ENCODE measurements at places on chromosomes 2 and 18.

DNA sequence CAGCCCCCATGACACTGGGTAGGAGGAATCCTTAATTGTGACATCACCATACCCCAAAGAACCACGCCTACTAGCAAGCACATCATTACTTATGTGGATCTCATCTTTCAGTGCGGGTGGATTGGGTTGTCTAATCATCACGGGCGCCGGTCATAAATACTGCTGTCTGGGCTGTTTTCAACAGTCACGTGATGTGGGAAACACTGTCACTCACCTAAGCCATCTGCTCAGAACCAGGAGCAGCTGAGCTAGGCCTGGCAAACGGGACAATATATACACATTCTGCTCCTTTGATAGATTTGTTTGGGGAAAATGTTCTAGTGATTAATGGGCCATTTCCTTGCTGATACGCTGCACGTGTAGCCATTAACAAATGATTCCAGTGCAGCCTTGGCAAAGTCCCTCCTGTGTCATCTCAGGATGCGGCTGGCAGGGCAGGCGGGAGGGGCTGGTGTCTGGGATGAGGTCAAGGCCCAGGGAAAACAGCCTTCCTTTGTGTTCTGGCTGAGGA lies 145.9 kb upstream of the COPS8 start:
- peak; percentile 5 for DNase-seq

DNA sequence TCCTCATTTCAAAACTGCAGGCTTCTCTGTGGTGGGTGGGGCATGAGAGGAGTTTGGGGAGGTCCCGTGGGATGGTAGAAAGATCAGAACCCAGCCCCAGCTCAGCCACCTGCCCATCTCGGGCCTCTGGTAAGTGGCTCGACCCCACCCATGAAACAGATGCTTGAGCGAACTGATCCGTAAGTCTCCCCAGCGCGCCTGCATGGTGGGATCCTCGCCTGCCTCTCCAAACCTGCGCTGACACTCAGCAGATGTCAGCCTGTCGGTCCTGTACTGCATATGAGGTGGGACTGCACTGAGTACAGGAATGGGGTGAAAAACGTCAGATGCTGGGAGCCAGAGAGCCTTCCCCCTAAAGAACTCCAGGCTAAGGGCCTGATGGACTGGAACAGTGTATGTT lies 15.9 kb upstream of the RPL31 start:
- DNase-seq, result no peak

DNA sequence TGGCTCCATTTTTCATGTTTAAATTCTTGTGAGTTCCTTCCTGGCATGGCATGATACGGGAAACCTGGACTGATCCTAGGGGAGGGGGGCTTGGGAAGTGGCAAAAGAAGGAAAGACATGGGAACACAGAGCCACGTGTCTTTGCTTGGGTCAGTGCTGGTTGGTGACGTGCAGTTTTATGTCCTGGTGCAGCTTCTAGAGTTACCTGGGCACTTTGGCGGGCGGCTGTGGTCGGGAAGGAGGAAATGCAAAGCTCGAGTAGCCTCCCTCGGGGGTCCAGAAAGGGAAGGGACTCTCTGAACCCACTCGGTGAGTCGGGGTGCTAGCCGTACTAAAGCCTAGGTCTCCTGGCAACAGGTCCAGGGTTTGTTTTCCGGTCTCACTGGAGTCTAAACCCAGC lies 94.6 kb downstream of the APOB start:
- no peak for DNase-seq

DNA sequence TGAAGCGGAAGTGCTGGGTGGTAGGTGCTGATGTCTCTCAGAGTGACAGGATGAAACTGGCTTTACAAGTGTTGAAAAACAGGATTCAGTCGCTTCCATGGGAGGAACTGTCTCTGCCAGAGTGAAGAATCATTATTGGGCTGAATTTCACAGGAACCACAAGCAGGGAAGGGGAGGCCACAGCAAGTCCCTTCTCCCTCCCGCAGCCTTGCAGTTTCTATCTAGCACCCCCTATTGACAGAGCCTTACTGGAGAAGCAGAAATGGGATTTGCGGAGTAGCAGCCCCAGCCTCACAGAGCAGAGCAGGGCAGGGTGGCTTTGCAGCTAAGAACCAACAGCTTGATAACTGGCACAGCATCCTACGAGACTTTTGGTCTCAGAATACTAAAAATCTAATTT lies 33.3 kb upstream of the RMP24 start:
- DNase-seq, result no peak

DNA sequence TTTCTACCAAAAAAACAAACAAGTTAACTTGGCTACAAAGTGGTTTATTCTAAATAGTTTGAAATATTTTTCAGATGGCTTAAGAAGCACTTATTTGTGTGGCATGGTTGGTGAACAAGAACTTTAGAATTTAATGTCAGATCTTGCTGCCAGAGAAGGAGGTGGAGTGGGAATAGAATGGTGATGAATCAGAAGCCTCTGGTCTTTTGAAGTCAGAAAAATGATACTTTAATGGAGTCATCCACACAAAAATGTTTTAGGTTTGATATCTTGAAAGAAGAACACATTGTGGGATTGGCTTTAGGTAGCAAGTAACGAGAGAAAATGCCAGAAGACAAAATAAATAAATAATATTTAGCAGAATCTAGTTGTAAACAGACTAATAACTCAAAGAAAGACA lies 243.1 kb upstream of the FANCL start:
- DNase-seq, result no peak

DNA sequence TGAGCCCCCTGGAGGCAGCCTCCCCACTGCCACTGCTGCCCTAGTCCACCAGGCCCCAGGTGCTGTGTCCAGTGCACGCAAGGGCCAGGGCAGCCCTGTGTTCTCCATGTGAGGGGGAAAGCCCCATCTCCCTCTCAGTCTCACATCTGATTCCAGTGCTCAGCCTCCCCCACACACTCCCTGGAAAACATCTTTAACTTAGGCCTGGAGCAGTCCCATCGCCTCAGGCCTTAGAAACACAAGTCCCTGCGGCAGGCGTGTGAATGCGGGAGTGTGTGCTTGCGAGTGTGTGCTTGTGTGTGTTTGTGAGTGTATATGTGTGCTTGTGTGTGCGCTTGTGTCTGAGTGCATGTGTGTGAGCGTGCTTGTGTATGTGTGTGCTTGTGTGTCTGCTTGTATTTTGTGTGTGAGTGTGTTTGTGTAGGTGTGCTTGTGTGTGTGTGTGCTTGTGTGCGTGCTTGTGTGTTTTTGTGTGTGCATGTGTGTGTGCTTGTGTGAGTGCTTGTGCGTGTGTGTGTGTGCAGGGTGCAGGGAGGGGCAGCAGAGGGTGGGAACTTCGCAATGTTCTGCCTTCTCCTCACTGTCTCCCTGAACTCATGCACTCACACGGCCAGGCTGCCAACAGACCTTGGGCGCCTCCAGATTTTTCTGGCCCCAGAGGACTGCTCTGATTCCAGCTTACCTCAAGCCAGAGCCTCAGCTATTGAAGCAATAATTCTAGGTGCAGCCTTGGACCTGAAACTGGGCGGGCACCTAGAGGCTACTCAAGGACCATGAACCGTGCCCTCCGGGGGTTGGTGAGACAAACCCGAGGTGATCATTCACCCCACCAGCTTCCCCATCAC lies 139.6 kb downstream of the CABLES1 start:
- no peak for DNase-seq

GRCh38 chr18:267380-267687 lies 513 bp downstream of the THOC1 start:
- DNase-seq, result peak; percentile 52

DNA sequence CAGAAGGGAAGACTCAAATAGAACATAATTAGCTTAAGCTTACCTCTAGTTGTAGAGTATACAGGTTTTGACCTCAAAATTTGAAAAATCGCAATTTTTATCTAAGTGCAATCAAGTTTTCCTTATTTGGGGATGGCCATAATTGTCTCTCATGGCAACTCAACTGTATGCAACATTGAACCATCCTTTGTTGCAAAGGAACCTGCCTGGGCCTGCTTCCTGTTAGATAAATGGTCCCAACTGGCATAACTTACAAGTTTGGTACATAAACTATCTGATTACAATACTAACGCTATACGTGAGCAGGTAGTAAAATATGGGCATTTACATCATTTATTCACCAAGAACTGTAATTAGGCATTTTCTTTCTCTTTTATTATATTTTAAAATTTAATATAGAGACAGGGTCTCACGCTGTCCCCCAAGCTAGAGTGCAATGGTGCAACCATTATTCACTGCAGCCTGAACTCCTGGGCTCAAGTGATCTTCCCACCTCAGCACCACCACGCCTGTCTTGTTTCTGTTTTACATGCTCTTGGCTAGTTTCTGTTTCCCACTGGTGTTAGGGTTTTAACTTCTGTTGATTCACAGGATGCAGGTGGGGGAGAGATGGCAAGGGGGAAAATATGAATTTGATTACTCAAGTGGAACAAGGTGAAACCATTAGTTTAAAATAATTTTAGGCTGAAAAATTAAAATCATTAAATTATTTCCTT lies 55.3 kb upstream of the B3GNT2 start:
- DNase-seq, result no peak

DNA sequence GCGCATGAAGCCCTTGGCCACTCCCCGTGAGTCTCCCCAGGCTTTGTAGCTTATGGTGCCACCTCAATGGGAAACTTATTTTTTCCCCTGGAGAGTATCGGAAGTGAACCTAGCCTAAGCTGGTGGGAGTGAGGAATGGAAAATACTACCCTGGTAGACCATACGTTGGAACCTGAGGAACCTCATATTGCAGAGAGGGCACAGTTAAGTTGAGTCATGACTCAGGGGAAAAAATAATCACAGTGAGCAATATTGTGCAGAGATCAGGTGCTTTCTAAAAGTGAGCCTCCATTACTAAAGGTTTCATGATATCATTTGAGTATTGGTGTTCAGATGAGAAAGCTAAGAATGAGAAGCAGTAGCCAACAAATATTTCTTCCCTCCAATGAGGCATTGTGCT lies 360.5 kb upstream of the NT5C1B start:
- no peak for DNase-seq

DNA sequence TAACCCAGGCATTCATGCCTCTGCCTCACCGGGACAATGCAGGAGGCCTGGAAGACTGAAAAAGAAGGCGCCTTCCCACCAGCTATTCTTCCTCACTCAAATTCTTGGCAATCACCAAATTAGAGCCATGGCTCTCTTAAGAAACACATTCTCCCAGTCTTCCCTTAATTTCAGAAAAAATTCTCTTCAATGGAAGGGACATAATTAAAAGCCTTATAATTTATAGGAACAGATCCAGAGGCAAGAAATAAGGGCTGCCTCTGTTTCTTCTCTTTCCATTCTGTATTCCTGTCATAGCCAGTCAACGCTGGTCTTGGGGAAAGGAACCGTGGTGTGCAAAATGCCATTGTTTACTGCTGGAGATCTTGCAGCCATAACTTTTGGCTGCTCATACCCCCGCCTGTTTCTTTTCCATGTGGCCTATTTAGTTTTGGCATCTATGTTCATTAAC lies 32.8 kb downstream of the DTNA start:
- no peak for DNase-seq

- DNase-seq, result peak; percentile 25
Measured at GRCh38 chr18:31241900-31242409, 76.0 kb upstream of the DSG1 start.

- peak; percentile 33 for DNase-seq
Measured at GRCh38 chr2:223884399-223884798, 47.0 kb upstream of the AP1S3 start.

GRCh38 chr2:222760301-222760897 lies 88.9 kb downstream of the MOGAT1 start:
- no peak for DNase-seq

- DNase-seq, result no peak
Measured at GRCh38 chr2:195406886-195407603, 250.0 kb upstream of the SLC39A10 start.

- no peak for DNase-seq
Measured at GRCh38 chr2:215264374-215264773, 47.5 kb upstream of the ATIC start.

GRCh38 chr2:8215159-8215863 lies 466.5 kb upstream of the ID2 start:
- no peak for DNase-seq

DNA sequence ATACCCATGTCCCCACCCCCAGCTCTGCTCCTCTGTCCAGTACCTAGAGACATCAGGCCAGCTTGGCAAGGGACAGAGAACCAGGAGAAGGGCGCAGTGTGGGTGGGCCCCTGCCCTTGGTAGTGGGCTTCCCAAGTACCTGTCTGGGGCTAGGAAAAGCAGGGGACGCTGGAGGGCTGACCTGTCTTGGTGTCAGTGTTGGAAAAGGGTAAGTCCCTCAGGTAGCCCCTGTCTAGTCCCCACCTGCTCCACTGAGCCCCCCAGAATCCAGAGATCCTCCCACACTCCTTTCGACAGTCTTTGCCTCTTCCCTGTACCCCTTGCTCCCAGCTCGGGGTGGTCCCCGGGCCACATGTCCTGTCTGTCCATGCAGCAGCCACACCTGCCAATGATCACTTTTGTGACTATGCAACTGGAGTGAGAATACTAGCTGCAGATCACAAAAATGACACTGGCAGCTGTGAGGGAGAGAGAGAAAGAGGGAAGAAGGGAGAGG lies 14.6 kb downstream of the DNAJB2 start:
- DNase-seq, result no peak

- no peak for DNase-seq
Measured at GRCh38 chr2:16288371-16289112, 348.2 kb downstream of the MYCN start.

DNA sequence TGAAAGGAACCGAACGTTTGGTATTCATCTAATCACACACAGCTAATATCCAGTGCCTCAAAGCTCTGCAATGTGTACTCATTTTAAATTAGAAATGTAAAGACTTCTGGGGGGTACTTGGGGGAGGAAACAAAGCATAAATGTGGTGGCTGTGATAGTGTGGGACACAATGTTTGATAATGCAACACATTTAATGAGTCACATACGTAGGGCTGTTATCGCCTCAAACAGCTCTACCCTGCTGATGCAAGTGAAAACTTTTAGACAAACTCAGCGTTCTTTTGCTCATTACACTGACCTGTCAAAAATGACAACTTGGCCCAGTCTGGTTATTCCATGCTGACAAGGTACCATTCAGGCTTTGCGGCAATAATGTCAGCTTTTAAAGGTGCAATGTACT lies 1227.1 kb upstream of the CELF4 start:
- no peak for DNase-seq

DNA sequence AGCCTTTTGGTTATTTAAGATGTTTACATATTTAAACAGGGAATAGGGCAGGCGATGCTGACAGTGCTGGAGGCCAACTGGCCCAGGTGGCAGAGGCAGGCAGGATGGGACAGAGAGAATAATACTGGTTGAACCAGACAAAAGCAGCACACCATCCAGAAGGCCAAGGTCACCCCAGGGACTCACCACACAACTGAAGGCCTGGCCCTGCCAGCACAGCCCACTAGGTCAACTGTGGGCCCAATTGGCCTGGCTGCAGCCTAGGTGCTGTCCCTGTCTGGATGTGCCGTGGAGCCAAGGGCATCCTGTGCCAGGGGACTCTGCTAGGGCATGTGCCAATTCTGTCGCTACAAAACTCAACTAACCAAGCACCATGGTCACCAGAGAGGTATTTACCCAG lies 69.2 kb downstream of the RNF152 start:
- DNase-seq, result no peak

GRCh38 chr18:13165636-13166423 lies 52.7 kb upstream of the LDLRAD4 start:
- no peak for DNase-seq

DNA sequence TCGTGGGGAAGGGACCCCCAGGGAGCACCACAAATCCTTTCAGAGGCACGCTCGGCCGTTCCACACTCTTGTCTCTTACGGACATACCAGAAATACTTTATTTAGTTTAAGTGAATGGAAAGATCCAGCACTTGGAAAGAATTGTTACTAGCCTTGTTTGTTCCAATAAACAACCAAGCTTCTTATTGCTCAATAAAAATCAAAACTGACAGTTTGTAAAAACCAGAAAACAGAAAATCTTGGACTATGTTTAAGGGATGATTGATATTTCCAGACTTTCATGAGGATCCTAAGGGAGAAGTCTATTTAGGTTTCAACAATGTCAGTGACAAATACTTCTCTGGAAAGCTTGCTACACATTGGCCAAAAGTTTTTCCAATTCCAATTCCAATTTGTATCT lies 31.6 kb upstream of the CCBE1 start:
- DNase-seq, result no peak

Measured in RKO (cell line).